ENCODE measurements at places on chromosomes 4 and X.

DNA sequence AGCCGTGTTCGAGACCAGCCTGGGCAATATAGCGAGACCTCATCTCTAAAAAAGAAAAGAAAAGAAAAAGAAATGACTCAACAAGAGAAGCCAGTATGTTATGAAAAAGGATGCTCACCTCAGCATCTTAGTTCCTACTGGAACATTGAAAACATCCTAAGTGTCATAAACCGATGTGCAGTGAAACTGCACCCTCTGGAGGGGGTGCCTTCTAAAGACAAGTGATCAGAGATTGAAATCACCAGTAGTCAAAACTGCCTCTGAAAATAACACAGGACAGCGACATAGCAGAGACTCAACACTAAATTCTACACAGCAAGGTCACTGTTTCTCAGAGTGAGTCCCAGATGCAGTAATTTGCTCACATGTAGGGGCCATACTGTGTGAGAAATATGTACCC is 28.0 kb upstream of the ATP6AP2 start:
- no peak for DNase-seq

DNA sequence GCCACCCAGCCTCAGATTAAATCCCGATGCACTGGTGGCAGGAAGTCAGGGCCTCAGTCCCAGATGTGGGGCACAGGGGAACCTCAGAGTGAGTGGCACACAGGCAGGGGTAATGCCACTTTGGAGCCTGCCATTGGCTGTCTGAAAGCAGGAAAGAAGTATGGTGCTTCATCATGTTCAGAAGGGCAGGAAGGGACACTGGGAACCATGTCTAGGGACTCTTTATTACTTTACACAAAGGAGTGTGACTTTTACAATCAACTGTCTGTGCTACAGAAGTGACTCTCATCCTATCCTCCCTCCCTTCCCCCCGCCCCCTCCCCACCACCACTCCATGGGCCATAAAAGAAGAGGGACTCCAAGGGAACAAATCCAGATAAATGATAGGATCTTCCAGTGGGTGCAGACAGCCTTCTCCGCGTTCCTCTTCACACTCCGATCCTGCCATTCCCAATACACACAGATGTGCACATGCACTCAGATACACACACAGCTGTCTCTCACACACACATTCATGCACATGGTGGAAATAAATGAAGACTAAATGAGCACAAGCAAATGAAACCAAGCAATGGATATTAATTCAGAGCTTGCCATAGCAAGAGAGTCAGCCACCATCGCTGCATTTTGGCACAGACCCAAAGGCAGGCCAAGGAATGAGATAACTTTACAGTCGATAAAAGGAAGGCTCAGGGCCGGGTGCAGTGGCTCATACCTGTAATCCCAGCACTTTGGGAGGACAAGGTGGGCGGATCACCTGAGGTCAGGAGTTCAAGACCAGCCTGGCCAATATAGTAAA is 2.5 kb upstream of the TMEM154 start:
- DNase-seq: no peak

DNA sequence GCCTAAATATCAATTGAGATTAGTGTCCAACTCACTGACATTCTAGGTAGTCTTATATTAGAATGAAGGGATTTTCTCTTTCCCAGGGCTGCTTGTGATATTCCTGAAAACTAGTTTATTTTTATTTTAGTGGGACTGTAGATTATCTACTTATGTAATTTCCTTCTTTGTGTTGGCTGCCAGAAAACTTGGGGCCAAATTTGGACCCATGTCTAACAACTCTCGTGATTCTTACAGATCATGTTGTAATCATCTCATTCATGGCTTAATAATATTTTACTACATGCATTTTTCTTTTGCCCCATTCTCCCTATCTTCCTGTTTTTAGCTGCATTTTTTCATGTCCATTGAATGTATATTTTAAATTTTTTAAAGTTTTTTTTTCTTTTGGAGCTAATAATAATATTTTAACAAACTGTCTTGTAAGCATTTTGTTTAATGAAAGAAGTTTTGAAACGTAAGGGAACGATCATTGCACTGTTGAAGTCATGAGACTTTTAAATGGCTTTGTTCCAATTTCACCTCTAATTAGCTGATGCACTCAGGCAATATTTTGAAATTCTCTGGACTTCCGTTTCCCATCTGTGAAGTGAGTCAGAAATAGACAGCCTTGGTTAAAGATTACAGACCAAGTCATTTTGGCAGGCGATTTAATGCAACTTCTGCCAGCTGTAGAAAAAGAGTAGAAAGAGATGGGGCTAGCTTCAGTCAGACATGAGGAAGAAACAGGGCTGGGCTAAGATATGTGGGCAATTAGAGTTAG is 14.3 kb upstream of the TDO2 start:
- DNase-seq: no peak

- no peak for DNase-seq
Observed at GRCh38 chr4:59535541-59535940, 1664.6 kb upstream of the ADGRL3 start.

DNA sequence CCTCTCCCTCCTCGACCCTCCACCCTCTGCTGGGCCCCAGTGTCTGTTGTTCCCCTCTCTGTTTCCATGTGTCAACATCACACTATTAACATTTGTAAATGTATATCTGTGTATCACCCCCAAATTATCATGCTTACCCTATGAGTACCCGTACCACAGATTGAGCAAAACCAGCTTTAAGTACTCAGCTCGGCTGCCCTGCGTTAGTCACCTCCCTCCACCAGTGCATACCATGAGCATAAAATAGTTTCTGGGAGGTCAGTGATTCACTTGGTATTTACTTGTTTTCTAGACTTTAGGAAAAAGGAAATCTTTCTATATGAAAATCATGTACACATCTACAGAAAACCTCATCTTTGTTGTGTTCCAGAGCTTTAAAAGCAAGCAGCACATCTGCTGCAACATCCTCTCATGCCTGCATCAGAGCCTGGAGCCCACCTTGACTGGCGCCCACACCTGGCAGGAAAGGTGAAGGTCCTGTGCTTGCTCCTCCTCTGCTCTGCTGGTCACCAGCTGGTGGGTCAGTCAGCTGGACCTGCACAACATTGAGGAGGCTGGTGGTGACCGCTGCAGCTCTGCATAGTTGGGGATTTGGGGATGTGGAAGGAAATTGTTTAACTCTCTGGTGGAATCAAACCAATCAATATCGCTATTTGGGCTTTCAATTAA is 214.4 kb upstream of the KLF3 start:
- DNase-seq: peak; percentile 20

- no peak for DNase-seq
Observed at GRCh38 chr4:147533331-147533730, 52.4 kb downstream of the EDNRA start.

DNA sequence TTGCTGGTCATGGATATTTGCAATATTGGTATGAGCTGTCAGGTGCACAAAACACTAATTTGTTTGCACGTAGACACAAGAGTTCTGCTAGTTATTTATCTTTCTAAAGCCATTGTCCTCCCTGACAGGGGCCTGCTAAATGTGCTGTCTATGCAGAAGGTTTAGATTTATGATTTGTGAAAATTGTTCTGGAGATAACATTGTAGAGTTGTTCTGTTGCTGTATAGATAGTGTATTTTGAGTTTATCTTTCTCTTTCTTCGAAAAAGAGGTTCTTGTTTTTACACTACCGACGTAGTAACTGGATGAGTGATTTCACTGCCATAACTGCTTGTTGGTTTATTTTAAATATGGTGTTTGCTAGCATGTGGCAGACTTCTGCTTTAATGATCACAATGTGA is 28.5 kb upstream of the FGG start:
- no peak for DNase-seq

GRCh38 chr4:172105918-172106317 is 292.7 kb downstream of the GALNTL6 start:
- DNase-seq: no peak

- DNase-seq: no peak
Observed at GRCh38 chr4:25697516-25697915, 41.9 kb downstream of the SLC34A2 start.

- DNase-seq: no peak
Observed at GRCh38 chr4:92184566-92184965, 119.2 kb upstream of the GRID2 start.

- DNase-seq: no peak
Observed at GRCh38 chr4:189362364-189362763, 578.3 kb upstream of the FRG1 start.

GRCh38 chr4:25767877-25768725 is 94.7 kb downstream of the SEL1L3 start:
- DNase-seq: peak; percentile 36

GRCh38 chrX:95860127-95860526 is 824.5 kb upstream of the DIAPH2 start:
- DNase-seq: no peak

DNA sequence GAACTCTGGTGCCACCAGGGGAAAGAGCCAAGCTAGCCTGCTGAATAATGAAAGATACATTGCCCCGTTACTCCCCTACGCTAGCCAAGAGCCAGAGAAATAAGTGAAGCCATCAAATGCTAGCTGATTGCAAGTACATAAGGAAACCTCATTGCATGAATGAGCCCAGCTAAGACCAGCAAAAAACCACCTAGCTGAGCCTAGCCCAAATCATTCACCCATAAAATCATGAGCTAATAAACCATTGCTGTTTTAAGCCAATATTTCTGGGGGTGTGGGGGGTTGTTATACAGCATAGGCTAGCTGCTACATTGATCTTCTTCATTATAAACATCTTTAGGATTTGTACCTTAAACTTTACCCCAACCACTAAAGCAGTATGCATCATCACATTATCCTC is 15.4 kb upstream of the EDNRA start:
- no peak for DNase-seq

- DNase-seq: no peak
Observed at GRCh38 chr4:27506401-27506800, 645.8 kb downstream of the STIM2 start.

DNA sequence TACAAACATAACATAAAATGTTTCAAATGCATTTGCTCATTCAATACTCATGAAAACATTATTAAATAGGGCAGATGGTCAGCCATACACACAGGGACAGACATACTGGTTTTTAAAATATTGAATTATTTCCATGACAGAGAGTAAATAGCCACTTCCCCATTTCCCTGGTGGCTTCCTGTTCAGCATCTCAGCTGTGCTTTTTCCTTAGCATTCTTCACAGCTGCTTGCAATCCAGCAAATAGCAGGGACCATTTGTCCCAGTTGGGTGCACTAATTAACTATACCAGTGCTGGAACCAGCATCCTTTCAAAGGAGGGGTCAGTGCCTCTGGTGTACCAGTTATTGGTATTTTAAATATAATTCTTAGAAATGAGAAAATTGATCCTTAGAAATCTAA is 964.7 kb downstream of the RAB28 start:
- DNase-seq: no peak

GRCh38 chrX:153340111-153340510 is 6.2 kb downstream of the ZNF275 start:
- DNase-seq: no peak

GRCh38 chr4:79201971-79202370 is 123.9 kb downstream of the NAA11 start:
- no peak for DNase-seq

GRCh38 chr4:78056265-78057129 is 626 bp upstream of the FRAS1 start:
- DNase-seq: peak; percentile 80

- DNase-seq: no peak
Observed at GRCh38 chr4:123233136-123233768, 163.3 kb upstream of the SPRY1 start.

DNA sequence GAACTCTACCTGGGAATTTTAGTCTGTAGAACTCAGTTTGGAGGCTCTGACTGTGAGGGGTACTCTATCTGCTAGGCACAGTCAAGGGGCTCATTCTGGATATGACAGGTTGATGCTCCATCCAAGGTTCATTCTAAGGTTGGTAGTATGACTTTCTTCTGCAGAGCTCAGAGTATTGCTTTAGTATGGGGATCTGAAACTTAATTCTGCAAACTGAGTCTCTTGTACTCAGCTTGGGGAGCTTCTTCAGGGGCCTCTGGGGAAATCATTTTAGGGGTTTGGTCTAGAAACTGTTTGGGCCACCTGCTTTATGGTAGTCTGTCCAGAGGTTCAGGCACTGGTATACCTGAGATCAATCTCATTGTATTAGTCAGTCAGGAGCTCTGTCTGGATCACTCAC is 9.7 kb upstream of the TSR2 start:
- no peak for DNase-seq

DNA sequence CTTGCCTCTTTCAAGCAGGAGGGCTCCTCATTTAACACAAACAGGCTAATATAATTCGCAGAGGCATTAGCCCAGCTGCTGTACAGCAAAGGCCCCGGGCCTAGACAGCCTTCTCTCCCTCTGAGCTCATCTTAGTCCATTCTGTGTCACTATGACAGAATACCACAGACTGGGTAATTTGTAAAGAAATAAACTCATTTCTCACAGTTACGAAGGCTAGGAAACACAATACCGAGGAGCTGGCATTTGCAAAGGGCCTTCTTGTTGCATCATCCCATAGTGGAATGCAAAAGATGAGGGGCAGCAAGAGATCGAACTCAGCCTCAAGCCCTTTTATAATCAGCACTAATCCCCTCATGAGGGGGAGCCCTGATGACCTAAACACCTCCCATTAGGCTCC is 48.5 kb downstream of the TSPAN5 start:
- DNase-seq: no peak

DNA sequence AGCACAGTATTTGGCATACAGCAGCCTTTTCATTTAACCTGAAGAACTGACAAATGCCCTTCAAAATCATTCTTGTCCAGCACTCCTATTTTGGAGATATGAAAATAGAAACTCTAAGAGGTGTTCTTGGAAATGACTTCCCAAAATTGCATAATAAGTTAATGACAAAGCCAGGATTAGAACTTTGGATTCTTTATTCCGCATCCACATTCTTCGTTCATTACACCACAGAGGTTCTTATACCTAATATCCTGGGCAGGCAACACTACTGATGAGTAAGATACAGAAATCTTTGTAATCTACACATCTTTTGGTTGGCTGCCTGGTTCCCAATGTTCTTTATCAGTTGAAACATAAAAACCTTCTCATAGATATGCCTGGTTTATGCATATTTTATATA is 5.9 kb downstream of the COL25A1 start:
- no peak for DNase-seq

DNA sequence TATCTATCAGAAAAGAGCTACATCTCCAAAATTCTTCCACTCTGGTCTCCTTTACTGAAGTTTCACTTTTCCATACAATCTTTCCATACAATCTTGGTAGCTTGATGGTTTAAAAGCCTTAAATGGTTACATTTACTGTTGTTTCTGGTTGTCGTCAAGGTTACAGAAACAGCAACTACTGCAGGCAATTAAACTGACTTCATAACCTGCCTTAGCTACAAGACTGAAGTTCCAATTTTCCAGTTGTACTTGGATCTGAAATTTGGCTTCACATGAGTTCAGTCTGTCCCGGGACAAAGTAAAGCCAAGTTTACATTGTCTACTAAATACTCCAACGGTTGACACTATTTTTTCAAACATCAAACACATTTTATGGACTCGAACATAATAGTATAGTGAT is 326.4 kb downstream of the ANKRD50 start:
- DNase-seq: no peak

DNA sequence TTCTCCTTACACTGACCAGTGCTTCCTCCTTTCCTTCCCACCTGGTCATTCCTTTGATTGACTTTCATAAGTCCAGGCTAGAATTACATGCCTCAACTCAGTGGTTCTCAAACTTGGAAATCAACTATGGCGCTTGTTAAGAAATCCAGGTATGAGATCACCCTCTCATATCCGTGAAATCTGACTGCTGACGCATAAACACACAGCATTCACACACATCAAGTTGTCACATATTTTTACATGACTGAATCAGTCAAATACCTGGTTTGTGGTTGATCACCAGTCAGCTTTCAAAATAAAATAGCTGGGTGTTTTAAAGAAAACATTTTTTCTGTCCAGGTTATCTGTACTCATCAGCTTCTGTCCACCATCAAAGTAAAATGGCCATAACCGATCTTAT is 433.5 kb downstream of the AFF2 start:
- no peak for DNase-seq

GRCh38 chrX:78923198-78924015 is 21.8 kb upstream of the P2RY10 start:
- no peak for DNase-seq
